Fibroblast of mammary gland (primary cell): ENCODE measurements at places on chromosomes 6 and 20.

- DNase-seq: no peak
Observed at GRCh38 chr20:25672659-25673235, 23.9 kb downstream of the ZNF337 start.

DNA sequence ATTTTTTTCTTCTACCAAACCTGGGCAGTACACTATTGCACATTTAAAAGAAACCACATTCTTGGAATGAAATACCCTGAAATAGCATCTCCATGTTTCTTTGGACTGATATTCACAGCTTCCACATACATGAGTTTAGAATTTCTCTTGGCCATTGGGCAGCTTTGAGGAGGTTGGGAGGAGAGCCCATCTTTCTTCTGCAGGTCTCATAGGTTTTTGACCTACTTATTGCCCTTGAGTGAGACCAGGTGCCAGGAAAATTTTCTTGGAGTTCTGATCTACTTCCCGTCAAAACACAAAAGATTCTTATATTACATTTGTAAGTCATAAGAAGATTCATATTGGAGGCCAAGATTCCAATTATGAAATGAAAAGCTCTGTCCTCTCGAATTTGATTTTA, 212.0 kb downstream of the IBTK start:
- DNase-seq: no peak

- no peak for DNase-seq
Observed at GRCh38 chr20:33601861-33602260, 60.3 kb upstream of the C20orf144 start.

GRCh38 chr6:20033697-20034407, 178.4 kb downstream of the MBOAT1 start:
- DNase-seq: no peak

- DNase-seq: peak; percentile 71
Observed at GRCh38 chr6:56242346-56242745, 5.0 kb downstream of the COL21A1 start.
